ENCODE measurements at places on chromosomes 16 and 17.
A peak's percentile ranks its signal among the peaks of the same experiment; 100 is the strongest.

- H3K4me3 ChIP-seq, result no peak overlapping the region
- DNase-seq, result no peak
- peaks cover 32% of the 10 kb centered on the region for H3K27me3 ChIP-seq
Observed at GRCh38 chr17:28230011-28230410, 89.0 kb upstream of the TMEM97 start.

DNA sequence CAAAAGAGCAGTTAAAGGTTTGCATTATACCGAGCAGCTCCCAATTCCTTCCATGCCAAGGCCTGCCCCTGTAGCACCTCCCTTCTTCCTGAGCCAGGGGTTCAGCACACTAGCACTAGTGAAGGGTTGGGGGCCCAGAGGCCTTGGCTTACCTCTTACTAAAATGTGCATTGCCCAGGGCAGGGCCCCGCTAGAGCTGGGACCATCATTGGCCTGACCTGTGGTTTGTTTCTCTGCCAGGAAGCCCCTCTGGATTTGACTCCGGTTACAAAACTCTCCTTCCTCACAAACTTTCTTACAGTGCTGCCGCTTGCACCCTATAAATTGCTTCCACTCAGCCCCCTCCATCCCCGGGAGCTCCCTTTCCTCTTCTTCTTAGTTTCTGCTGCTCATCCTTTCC, 33.8 kb downstream of the MPRIP start:
- no peaks in the 10 kb centered on the region for H3K27me3 ChIP-seq
- peaks cover 49% of the 10 kb centered on the region for H3K4me1 ChIP-seq
- no peak for DNase-seq
- H3K36me3 ChIP-seq, result peaks cover 2% of the 10 kb centered on the region
- H3K4me3 ChIP-seq, result no peak overlapping the region
- H3K27ac ChIP-seq, result peak overlapping the region; percentile 1

- peaks cover 7% of the 10 kb centered on the region for H3K4me1 ChIP-seq
- H3K27me3 ChIP-seq, result peaks cover 34% of the 10 kb centered on the region
- H3K36me3 ChIP-seq, result no peaks in the 10 kb centered on the region
- no peak for DNase-seq
- no peak overlapping the region for H3K27ac ChIP-seq
Observed at GRCh38 chr16:86321491-86321890, 188.8 kb upstream of the FOXF1 start.

GRCh38 chr17:71234349-71234748, 886.5 kb upstream of the SOX9 start:
- no peaks in the 10 kb centered on the region for H3K27me3 ChIP-seq
- no peak overlapping the region for H3K4me3 ChIP-seq
- DNase-seq, result no peak

DNA sequence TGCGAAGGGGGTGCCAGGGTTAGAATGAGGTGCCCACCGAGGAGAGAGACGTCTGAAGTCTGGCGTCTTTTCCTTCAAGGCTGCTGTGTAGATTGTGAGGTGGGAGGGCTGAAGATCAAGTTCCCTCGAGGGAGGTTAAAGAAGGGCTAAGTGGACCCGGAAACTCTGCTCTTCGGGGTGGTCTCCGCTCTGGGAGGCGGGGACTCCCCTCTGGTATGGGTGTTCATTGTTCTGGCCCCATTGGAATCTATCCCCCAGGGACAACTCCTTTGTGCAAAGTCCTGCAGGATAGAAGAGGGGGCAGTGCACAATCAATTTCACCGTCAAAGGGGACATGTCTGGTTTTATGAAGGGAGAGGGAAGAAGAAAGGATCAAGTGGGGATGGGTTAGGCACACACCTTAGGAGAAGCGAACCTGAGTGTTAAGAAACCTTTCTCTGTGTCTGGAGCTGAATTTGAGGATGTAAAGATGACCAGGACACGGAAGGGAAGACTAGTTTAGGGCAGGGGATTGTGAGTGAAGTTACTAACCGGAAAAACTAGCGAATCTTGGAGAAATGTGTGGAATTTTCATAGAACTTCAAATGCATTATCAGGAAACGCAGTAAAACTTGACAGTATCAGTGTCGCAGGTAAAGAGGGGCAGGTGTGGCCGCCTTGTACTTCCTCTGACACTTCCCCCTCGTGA, 809 bp upstream of the RAB34 start:
- peak overlapping the region; percentile 98 for H3K27ac ChIP-seq
- H3K4me1 ChIP-seq, result peaks cover 63% of the 10 kb centered on the region
- no peak for DNase-seq
- H3K4me3 ChIP-seq, result peak overlapping the region; percentile 87

DNA sequence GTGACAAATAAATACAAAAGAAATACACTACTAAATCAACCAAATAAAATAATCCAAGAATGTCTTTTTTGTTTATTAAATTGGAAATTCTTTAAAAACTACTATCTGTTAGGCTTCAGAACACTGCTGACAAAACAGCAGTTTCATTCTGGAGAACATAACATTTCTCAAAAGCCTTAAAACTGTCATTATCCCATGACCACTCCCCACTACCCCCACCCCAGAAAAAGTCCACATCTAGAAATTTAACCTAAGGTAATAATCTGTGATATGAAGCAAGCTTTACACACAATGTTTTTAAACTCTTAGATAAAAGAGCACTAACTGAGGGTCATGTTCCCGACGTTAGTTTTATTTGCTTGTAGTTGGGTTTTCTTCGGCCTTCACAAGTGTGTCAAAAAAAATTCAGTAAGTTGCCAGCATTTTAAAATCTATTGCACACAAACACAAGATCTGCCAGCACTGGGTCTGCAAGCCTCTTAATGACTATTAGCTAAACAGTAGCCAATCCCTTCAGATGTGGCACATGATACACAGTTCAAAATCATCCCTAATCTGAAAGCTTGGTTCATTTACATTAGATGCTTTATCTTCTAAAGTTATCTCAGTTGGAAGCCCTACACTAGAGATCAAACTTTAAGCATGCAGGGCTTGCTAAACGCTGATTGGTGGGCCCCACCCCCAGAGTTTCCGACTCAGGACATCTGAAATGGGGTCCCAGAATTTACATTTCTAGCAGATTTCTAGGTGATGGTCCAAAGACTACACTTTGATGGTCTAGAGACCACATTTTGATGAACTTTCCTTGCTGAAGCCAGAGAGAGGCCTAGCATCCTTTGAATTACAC, 75.2 kb downstream of the KANSL1 start:
- peaks cover 68% of the 10 kb centered on the region for H3K4me1 ChIP-seq
- H3K27me3 ChIP-seq, result no peaks in the 10 kb centered on the region
- H3K27ac ChIP-seq, result no peak overlapping the region

GRCh38 chr17:50764734-50765149, 2.6 kb downstream of the ANKRD40CL start:
- H3K36me3 ChIP-seq, result no peaks in the 10 kb centered on the region
- DNase-seq, result no peak
- H3K4me3 ChIP-seq, result peak overlapping the region; percentile 63
- H3K27me3 ChIP-seq, result no peaks in the 10 kb centered on the region

DNA sequence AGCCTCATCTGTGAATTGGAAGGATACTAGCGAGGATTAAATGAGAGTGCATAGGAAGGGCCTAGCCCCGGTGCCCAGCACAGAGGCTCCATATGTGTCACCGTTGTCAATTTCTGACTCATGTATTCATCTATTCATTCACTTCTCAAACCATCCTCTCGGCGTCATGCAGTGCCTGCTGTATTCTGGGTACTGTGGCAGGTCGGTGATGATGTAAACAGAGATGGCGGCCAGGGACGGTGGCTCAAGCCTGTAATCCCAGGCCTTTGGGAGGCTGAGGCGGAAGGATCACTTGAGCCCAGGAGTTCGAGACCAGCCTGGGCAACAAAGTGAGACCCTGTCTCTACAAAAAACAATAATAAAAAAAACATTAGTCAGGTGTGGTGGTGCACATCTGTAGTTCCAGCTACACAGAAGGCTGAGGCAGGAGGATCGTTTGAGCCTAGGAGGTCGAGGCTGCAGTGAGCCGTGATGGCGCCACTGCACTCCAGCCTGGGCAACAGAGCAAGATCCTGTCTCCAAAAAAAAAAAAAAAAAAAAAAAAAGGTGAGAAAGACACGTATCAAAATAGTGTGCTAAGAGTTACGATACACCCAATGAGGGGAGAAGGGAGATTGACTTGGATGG, 4.3 kb upstream of the PPP1R1B start:
- H3K4me1 ChIP-seq, result peaks cover 10% of the 10 kb centered on the region
- H3K36me3 ChIP-seq, result no peaks in the 10 kb centered on the region
- H3K4me3 ChIP-seq, result peak overlapping the region; percentile 48
- DNase-seq, result no peak
- peaks cover 86% of the 10 kb centered on the region for H3K27me3 ChIP-seq
- no peak overlapping the region for H3K27ac ChIP-seq

GRCh38 chr17:1153795-1154546, 25.8 kb downstream of the ABR start:
- peaks cover 4% of the 10 kb centered on the region for H3K36me3 ChIP-seq
- DNase-seq, result peak; percentile 47
- H3K27me3 ChIP-seq, result no peaks in the 10 kb centered on the region
- H3K4me3 ChIP-seq, result no peak overlapping the region
- peak overlapping the region; percentile 84 for H3K27ac ChIP-seq
- peaks cover 3% of the 10 kb centered on the region for H3K4me1 ChIP-seq

DNA sequence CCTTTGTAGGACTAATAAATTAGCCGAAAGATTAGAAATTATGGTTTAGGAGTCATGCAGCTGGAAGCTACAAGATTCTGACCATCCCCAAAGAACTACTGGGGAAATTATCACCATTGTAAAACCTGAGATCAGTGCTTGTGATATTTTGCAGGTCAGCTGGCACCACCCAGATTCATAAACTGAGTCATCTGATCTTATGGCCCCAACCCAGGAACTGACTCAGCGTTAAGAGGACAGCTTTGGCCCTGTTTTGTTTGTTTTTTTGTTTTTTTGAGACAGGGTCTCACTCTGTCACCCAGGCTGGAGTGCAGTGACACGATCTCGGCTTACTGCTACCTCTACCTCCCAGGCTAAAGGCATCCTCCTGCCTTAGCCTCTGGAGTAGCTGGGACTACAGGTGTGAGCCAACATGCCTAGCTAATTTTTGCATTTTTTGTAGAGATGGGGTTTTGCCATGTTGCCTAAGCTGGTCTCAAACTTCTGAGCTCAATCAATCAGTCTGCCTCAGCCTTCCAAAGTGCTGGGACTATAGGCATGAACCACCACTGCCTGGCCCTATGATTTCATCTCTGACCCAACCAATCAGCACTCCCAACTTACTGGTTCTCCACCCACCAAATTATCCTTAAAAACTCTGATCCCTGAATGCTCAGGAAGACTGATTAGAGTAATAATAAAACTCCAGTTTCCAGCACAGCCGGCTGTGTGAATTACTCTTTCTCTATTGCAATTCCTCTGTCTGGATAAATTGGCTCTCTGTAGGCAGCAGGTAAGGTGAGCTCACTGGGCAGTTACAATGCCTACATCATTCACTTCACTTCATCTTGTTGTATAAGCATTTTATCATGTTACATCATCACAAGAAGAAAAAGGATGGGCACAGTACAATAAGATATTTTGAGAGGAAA, 79.4 kb upstream of the KSR1 start:
- no peaks in the 10 kb centered on the region for H3K27me3 ChIP-seq
- H3K4me3 ChIP-seq, result no peak overlapping the region
- H3K36me3 ChIP-seq, result peaks cover 9% of the 10 kb centered on the region
- H3K27ac ChIP-seq, result no peak overlapping the region

DNA sequence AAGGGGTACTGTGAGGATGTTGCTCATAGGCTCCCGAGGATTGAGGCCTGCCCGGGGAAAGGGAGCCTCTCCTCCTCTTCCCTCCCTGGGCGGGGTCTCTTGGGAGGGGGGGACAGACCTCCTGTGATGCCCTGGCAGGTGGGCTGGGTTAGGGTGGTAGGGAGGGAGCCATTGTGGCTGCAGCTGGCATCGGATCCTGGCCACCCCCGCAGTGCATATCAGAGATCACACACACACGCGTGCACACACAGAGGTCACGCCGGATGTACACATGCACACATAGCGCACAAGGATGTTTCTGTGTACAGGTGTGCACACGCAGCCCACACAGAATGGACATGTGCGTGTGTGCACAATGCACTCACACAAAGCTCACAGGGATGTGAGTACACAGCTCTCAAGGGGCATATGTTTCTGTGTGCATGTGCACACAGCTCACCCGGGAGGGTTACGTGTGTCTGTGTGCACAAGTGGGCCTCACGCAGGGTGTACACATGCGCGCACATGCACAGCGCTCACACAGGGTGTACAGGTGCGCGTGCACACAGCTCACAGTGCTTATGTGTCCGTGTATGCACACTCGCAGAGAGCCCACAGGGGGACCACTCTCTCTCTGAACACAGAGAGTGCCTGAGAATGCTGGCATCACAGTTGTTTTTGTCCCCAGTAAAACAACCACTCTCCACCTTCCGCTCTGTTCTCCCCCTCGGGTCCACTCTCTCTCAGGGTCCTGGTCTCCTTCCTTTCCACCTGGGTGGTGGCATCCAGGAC, 2.4 kb downstream of the GJD3 start:
- no peaks in the 10 kb centered on the region for H3K36me3 ChIP-seq
- H3K4me3 ChIP-seq, result peak overlapping the region; percentile 72
- peaks cover 50% of the 10 kb centered on the region for H3K27me3 ChIP-seq
- peaks cover 10% of the 10 kb centered on the region for H3K4me1 ChIP-seq
- no peak overlapping the region for H3K27ac ChIP-seq
- DNase-seq, result no peak

GRCh38 chr17:42431758-42432161, 8.7 kb upstream of the CAVIN1 start:
- no peak overlapping the region for H3K4me3 ChIP-seq
- no peaks in the 10 kb centered on the region for H3K36me3 ChIP-seq
- no peak for DNase-seq
- peaks cover 5% of the 10 kb centered on the region for H3K27me3 ChIP-seq

GRCh38 chr17:7215652-7216180, 3.9 kb downstream of the DLG4 start:
- H3K4me1 ChIP-seq, result peaks cover 76% of the 10 kb centered on the region
- no peaks in the 10 kb centered on the region for H3K36me3 ChIP-seq
- H3K27ac ChIP-seq, result peak overlapping the region; percentile 91

- H3K36me3 ChIP-seq, result peaks cover 18% of the 10 kb centered on the region
- H3K27me3 ChIP-seq, result no peaks in the 10 kb centered on the region
- H3K27ac ChIP-seq, result no peak overlapping the region
- no peak for DNase-seq
Observed at GRCh38 chr17:70945386-70945785, 776.1 kb downstream of the KCNJ2 start.

DNA sequence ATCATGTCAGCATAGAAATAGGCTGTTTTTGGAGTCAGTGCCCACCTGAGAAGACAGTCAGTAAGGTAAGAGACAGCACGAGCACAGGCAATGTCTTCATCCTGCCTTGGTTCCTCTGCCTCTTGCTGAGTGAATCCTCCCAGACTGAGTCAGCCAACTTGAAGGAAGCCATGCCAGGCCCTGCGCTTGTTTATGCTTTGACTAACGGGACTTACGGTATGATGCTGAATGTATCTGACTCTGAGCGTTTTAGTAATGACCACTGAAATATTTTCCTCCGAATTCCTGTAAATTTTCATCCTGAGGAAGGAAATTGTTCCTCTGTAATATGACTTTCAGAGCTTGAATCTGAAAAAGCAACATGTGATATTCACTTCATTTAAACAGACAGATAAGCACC, 18.0 kb downstream of the C17orf67 start:
- H3K36me3 ChIP-seq, result no peaks in the 10 kb centered on the region
- H3K27ac ChIP-seq, result no peak overlapping the region
- DNase-seq, result no peak
- peaks cover 2% of the 10 kb centered on the region for H3K27me3 ChIP-seq

GRCh38 chr17:82787081-82787848, 35.4 kb downstream of the TBCD start:
- peaks cover 9% of the 10 kb centered on the region for H3K4me1 ChIP-seq
- no peak overlapping the region for H3K4me3 ChIP-seq
- no peaks in the 10 kb centered on the region for H3K27me3 ChIP-seq
- H3K27ac ChIP-seq, result no peak overlapping the region
- DNase-seq, result no peak
- no peaks in the 10 kb centered on the region for H3K36me3 ChIP-seq

GRCh38 chr16:56303066-56303715, 111.9 kb downstream of the GNAO1 start:
- H3K4me1 ChIP-seq, result peaks cover 65% of the 10 kb centered on the region
- no peak for DNase-seq
- no peak overlapping the region for H3K27ac ChIP-seq
- H3K4me3 ChIP-seq, result peak overlapping the region; percentile 34
- no peaks in the 10 kb centered on the region for H3K27me3 ChIP-seq
- peaks cover 3% of the 10 kb centered on the region for H3K36me3 ChIP-seq
